SK-MEL-5 (cell line): ENCODE measurements at places on chromosomes 6 and 20.

- DNase-seq = no peak
Observed at GRCh38 chr20:56929606-56930005, 300.5 kb downstream of the TFAP2C start.

GRCh38 chr20:63377256-63377941, 16.2 kb upstream of the CHRNA4 start:
- DNase-seq = no peak

- no peak for DNase-seq
Observed at GRCh38 chr6:80003826-80004172, 650 bp upstream of the TTK start.

GRCh38 chr20:23362392-23363256, 642 bp downstream of the GZF1 start:
- DNase-seq = no peak

- DNase-seq = no peak
Observed at GRCh38 chr20:3051385-3052019, 5.7 kb downstream of the MRPS26 start.
